Stimulated activated CD8-positive, alpha-beta memory T cell treated with anti-CD3 and anti-CD28 coated beads, Interleukin-15, amount 100 ng/mL, for 24 hours (primary cell): ENCODE measurements at places on chromosomes 2 and 18.

DNA sequence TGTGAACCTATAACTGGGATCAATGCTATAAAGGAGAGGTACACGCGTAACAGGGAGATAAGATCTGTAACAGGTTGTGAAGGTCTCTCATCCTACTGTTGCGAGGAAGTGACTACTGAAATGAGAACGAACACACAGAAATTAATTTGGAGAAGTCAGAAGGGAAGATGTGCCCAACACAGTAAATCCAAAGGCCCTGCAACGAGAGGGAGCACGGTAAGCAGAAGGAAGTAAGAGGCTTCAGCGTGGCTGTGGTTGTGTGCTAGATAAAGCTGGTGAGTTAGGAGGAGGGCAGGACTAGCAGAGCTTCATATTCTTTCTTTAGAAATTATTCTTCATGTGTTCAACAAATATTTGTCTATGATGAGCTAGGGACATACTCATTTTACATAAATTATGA, 2.5 kb upstream of the ATG16L1 start:
- no peak for DNase-seq

DNA sequence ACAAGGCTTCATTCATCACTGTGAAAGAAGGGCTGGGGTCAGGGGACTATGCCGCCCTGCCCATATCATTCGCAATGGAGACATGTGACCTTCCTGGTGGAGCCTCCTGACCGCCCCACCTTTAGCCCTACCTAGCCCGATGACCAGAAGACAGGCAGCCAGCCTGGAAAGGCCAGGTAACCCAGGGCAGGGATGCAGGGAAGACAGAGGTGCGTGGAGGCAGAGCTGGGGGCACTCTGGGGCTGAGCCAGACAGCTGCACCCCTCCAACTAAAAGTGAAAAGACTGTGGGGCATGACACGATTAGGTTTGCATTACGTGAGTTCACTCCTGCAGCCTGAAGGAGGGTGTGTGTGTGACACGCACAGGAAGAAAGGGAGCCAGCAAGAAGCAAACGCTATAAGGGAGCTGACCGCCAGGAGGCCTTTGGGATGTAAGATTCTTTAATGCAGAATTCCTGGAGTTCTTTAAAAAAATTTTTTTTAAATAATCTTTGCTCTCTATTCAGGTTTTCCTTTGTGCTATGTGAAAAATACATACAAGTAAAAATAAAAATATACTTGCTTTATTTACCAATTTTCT, 3.7 kb upstream of the HES6 start:
- no peak for DNase-seq

DNA sequence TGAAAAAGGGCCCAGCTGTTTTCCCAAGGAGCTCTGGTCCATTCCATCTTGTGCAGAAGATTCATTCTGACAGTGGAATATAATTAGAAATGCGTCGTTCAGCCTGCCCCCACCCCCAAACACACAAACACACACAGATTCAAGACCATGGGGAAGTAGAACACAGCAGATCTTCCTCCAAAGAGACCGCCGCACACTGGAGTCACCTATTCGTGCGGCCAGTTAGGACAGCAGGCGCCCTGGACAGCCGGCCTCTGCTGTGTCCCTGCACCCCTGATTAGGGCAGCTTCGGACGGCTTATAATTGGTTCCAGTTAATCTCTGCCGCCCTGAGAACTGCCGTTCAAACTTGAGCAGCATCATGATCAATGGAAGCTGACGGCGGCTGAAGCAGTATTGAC, 116.0 kb downstream of the GBX2 start:
- no peak for DNase-seq

DNA sequence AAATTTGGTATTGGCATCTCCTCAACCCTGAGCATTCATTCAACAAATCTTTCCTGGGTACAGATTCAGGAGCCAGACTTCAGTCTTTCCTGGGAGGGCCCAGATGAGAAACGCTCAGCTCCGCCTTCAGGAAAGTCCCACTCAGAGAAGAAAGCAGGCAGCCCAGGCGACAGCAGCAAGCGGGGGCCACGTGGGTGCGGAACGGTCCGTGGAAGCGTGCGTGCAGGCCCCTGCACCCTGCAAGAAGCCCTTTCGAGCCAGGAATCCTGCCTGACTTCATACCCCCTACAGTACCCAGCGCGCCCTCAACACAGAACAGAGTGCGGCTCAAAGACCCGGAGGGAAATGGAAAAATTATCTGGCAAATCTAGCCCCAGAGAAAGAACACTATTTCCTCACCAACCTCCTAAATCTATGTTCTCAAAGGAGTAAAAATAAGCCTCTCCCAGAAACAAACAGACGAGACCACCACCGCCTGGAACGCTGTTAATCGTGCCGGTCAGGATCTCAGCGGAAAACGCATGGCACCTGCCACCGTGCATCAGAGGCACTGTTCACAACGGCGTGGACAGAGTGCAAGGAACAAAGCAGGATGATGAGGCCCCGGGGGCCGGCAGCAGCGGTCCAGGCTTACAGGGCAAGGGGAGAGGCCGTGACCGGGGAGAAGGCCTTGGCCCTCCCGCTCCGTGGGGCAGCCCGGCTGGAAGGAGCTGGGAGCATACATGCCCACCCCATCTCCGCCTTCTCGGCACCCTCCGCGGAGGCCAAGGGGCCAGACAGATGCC, 318.3 kb downstream of the EIPR1 start:
- DNase-seq = no peak

GRCh38 chr2:180523621-180524340, 456.6 kb upstream of the UBE2E3 start:
- DNase-seq = no peak

DNA sequence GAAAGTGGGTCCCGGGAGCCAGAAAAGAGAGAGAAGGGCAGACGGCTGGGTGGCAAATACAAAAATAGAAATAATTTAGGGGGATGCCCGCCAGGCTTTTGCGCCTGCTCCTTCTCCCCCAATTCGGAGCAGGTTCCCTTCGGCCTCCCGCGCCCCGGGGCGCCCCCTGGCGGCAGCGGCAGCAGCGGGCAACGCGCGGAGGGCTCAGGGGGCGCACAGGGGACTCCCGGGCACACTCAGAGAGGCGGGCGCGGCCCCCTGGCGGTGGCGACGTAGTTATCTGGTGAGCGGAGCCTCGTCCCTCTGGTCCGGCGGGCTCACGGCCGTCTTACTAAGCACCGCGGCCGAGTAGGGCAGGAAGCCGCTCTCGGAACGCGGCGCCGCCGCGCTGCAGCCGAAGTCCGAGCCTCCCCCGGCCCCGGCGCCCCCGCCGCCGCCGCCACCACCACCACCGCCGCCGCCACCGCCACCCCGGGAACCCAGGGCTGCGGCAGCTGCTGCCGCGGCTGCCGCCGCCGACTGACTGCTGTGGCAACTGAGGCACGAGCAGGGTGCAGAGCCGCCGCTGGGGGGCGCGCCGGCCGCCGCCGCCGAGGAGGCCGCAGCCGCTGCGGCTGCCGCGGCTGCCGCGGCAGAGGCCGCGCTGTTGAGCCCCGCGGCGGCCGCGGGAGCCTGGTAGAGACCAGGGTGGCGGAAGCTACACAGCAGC, 3.8 kb downstream of the EVX2 start:
- DNase-seq = no peak

DNA sequence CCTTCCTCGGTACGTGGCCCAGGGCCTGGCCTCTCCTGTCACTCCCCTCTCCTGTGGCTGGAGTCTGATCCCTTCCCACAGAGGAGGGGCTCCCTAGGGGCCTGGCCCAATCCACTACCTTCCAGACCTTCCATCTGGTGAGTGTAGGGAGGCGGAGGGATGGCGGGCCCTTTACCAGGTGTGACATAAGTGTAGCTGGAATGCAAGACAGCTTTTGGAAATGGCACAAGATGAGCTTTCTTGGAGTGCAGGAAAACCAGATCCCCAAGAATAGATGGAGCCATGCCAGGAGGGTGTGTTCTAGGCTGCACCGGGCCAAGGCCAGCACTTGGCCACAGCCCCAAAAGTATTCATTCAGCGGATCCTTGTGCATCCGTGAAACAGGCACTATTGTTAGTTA, 30.1 kb downstream of the IGFBP5 start:
- DNase-seq = no peak

GRCh38 chr2:12619975-12620374, 96.8 kb upstream of the TRIB2 start:
- DNase-seq = no peak

DNA sequence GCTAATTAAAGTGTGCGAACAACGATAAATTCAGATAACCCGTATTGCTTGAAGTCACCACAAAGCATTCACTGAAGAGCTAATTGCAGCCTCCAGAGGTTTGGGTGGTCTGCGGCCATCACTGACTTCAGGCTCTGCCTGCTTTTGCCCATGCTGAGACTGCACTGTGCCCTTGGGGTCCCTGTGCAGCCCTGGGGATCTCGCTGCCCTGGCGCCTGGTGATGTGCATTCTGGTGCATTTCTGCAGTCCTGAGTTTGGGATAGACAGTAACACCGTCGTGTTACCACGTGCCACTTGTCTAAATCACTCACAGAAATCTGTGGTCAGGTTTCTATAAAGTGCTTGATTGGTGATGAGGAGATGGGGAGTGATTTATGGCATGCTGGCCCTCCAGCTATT, 27.6 kb downstream of the LDLRAD4 start:
- DNase-seq = no peak

DNA sequence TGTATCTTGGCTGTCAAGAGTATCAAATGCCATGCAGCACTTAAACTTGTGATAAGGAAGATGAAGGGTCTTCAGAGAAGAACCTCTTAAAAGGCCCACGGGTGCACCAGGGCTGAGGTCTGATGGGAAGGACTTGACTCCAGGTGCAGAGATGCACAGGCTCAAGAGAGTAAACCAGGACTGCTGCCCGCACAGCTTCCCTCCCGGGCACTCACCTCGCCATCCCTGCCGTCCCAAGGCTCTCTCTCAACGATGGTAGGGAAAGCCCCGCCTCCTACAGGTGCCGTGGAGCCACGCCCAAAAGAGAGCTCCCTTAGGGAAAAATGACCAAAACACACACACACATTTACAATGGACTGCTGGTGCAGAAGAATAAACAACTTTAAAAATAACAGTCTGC, 27.9 kb downstream of the PDIA6 start:
- DNase-seq = no peak

DNA sequence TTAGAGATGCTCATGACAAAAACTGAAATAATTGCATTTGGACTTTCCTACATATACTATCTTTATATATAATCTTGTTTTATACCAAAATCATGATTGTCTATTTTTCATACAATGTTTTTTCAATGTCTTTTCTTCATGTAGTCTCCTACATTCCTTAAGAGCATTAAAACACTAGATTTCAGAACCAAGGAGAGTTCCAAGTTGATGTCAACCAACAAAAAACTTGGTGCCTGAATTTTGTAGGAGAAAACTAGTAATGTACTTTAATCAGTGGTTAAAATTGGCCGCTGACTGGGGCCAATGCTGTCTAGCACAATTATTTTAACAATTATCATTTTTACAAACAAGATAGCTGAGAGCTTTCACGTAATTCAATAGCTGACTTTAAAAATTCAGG, 678.8 kb downstream of the DCC start:
- no peak for DNase-seq

DNA sequence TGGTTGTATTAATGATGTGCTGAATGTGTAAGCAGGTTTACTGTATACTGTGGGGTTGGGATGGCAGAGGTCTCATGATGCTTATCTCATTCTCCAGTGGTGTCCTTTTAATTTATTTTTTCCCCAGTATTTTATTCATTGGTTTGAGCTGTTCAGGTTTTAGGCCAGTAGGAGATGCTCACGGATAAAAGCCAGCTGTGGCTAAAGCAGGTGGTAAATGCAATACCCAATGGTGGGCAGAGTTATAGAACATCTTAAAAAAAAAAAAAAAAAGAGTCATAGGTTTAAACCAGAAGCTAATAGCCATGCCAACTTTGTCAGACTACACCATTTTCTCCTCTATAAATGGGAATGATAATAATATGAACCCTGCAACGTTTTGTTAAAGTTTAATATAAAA, 57.8 kb upstream of the NEUROD1 start:
- DNase-seq = no peak

- no peak for DNase-seq
Measured at GRCh38 chr2:17557596-17557995, 17.1 kb downstream of the VSNL1 start.

DNA sequence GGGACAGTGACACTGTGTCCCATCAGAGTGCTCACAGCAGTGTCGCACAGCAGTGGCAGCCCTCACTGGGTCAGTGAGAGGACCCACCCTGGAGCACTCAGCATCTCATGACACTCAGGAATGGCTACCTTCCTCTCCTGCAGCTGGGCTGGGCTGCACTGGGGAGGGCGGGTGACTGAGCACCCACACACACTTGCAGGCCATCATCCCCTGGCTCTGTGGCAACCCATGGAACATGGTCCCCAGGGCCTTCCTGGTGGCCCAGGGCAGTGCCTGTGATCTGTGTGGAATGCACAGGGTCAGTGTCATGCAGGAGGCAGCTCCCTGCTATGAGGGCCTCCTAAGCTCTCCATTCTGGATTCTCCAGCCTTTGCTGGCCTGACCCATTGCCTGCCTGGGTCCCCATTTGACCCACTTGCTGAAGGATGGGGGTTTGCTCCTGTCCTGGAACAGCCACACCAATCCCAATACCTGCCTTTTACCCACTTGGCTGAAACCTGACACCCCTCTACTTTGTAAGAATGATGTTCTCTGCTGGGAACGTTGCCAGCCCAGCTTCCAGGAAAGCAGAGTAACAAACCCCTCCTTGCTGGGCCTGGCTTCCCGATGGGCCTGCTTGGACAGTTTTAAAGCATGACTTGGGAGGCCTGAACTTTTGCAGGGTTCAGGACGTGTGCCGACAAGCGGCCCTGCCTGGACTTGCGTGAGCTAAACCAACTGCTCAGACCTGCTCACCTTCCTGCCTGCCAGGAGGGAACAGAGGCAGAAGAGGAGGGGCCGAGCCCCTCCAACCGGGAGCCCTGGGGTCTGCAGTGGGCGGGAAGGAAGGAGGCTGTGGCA, 13.7 kb downstream of the HS6ST1 start:
- DNase-seq = no peak

DNA sequence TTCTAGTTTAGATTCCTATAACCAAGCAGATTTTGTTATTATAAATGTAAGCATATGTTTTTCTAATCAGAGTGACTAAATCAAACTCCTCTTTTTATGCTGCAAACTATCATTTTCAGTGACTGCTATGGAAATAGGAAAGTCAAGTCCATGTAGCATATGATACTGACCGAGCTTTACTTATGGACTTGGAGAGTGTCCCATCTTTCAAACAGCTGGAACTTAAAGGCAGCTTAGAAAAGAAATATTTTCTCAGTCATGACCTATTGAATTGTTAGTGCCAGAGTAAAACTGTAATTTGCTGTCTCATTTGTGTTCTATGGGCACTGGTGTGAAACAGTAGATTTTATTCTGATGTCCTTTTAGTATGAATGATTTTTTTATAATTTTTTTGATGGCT, 76.7 kb downstream of the PHLPP1 start:
- DNase-seq = no peak

- no peak for DNase-seq
Measured at GRCh38 chr18:76679259-76679658, 143.1 kb upstream of the ZNF236 start.

- DNase-seq = no peak
Measured at GRCh38 chr2:187719510-187719909, 165.3 kb upstream of the TFPI start.
